T47D (cell line): ENCODE measurements at places on chromosomes 2 and 18.

GRCh38 chr2:173678186-173678585, 287.0 kb downstream of the SP3 start:
- DNase-seq = no peak

DNA sequence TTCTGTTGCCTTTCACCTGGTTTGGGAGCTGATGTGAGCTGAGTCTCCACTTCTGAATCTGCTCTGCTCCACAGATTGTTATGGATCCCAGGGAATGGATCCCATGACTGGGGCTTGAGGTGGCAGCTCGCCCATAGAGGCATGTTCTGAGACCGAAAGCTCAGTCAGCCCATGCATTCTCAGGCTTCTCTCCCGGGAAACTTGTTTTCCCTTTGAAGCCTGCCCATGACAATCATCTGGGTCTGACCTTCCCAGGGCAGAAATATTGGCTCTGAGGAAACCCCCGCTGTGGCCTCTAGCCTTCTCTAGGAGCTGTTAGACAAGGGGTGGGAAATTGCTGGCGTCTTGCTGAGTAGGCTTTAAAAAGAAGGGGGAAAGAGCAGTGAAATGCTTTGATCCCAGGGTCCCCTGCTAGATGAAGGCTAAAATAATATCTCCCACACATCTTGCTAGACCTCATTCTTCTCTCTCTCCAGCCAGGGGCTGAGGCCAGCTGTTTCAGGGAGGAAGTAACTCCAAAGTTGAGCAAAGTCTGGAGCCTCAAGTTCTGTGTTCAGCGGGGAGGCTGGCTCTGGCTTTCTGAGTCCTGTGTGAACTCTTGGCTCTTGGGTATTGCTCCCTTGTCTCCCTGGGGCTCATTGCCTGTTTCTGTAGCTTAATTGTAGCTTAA, 2.0 kb downstream of the VAMP8 start:
- DNase-seq = no peak

DNA sequence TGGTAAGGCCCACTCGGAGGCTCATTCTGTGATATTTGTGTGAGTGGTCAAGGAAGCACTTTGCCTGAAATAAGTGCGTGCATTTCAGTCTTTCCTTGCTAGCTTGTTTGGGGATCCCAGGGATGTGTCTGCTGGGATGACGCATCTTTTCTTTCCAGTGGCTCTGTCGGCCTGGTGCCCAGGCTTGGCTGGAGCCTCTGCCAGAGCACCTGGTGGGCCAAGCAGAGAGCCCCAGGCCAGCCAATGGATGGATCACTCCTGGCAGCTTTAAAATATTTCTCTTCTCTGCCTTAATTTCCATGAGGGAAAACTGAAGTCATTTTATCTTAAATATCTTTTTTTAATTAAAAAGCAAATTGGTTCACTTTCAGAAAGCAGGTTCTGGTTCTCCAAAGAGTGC, 501.8 kb upstream of the HS6ST1 start:
- no peak for DNase-seq

DNA sequence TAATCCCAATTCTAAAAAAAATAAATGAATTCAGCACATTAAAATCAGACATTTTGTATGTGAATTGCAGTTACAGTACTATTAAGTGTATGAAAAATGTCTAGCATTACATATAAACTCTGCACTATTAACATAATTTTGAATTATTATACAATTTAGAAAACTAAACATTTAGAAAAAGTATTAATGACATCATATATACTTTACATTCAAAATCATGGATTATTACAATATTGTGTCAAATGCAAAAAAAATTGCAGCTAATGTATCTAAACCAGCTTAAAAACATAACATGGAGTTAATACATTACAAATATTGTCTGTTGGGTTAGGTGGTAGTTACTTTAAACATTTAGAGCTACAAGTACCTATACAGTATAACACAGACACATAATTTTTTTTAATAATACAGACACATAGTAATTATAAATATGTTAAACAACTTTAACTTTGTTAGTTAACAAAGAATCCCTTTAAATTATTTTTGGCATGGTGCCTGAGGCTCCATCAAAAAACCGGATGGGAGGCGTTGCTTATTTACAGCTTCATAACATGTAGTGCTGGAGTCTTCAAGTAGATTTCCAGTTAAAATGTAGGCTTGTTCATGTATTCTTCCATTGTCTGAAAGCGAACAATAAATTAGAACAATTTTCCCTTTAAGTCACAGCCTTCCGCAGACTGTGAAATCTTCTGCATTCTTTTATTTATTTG, 79.1 kb downstream of the AP1S3 start:
- no peak for DNase-seq

DNA sequence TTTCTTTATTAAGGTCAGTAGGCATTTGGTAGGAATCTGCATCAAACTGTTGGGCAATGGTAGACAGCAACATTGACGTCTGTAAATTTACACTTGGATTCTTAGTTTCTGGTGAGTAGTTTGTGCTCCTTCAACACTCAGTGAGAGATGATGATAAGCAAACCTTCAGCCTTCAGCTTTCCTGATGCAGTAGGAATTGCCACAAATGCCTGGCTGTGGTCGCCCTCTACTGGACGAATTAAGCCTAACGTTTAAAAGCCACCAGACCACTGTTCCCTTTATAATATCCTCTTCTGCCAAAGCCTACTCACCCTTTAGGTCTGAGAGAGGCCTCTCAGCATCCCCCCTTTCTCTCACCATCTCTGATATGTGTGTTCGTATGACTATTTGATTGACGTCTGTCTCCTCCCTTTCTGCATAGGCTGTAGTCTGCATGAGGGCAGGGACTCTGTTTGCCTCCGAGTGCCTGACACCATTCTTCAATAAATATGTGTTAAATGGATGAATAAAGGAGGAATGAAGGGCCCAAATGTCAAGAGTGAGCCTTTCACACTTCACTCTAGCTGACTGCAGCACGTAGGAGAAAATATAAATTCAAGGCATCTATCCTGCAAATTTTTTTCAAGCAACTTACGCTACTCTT, 47.0 kb upstream of the PLEKHM3 start:
- peak; percentile 60 for DNase-seq

DNA sequence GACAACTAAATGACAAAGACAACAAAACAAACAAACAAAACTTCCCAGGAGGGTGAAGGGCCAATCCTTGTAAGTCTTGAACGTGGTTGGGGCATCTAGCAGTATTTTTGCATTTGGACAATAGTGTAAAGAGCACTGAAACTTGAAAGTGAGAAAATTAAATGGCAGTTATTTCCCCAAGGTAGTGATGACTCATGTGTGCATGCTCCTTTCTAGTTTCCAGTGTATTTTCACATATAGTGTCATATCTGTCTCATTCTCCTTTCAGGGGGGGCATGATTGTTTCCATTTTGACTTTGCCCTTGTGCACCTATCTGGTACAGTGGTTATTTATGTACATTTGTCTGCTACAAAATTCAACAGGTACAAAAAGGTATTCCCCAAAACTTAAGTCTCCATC, 39.5 kb downstream of the CERS6 start:
- no peak for DNase-seq

DNA sequence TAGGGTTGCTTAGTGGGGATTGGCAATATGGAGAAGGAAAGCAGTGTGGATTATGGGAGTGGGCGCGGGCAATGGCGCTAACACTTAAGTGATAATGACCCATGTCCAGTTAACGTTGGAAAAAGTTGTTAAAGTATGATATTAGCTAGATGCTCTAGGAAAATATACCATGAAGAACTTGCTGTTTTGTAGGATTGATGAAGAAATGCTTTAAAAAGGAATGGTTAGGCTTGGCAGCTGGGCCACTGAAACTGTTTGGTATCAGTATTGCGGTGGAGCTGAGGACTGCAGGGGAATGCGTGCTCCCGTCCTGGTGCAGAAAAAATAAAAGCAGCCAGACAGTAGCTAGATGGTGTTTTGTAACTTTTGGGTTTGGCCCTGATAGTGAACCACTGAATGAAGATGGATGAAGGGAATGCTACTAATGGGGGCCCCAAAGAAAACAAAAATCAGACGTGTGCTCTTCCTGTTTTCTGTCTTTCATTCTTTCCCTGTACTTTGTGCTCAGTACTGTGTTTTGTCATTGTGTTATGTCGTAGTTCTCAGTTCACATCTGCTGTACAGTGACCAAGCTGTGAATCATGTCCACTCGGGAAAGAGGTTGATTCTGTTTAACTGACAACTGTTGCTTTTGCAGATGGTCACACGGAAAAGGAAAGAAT, 999 bp downstream of the INSIG2 start:
- DNase-seq = no peak

DNA sequence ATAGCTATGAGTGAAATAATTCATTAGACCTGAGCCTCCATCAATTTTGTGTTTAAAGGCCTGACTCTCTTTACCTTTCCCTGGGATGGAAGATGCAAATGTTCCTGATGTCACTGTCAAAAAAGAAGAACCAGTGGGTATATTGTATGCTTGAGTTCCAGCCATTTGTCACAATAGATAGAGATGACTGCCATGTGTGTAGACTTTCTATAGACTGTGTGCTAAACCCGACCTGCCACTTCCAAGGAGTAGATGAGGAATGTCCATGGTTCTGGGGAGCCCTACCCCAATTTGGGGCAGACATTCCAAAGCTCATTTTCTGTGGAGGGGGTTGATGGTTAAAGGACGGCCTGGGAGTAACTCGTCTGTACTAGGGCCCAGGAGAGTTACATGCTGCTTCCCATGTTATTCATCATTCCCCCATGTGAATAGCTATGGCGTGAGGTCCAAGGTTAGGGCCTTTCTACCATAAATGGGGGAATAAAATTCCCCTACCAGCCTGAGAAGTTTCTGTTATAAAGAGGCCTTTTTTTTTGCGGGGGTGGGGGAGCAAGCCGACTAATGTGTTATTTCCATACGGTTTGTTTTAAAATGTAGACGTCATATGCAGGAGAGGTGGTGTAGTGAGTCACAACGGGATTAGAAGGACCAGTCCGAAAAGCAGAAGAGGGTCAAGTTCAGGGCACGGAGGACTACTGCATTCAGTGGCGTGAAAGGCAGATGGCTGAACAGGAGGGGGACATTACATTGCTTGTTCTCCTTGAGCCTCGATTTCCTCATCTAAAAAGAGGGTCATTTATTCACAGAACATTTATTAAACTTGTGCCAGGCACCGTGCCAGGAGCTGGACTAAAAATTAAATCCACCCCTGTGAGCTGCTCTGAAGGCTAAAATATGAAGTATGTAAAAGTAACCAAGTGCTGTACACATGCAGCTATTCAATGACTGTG, 24.0 kb downstream of the IL1B start:
- DNase-seq = no peak

- peak; percentile 9 for DNase-seq
These were observed 66.3 kb downstream of the SLC66A2 start for GRCh38 chr18:79884963-79885728.

DNA sequence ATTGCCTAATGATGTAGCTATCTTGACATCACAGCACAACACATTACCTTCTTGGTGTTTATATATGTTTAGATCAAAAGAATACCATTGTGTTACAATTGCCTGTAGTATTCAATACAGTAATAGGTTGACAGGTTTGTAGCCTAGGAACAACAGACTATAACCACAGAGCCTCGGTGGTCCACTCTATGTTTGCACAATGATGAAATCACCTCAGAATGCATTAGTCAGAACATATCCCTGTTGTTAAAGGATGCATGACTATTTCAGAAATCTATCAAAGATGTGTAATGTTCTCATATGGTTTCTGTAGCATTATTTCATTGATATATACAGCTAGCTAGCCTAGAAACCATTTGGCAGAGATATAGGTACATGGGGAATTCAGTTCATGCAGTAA, 8.9 kb downstream of the METTL5 start:
- no peak for DNase-seq

DNA sequence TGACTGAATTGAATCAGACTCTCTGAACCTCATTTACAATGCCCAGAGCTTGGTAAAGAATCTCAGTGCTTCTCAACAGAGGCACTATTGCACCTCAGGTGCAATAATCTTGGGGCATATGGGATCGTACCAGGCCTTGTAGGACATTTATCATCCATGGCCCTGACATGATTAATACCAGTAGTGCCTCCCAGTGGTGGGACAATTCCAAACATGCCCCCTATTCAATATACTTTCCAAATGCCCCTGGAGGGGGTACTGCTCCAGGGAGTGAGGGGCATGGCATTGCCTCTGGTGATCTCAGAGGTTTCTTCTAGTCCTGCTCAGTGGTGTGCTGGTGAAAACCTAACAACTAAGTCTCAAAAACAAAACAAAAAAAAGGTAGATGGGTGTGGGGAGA, 174.9 kb upstream of the SMAD2 start:
- DNase-seq = no peak

DNA sequence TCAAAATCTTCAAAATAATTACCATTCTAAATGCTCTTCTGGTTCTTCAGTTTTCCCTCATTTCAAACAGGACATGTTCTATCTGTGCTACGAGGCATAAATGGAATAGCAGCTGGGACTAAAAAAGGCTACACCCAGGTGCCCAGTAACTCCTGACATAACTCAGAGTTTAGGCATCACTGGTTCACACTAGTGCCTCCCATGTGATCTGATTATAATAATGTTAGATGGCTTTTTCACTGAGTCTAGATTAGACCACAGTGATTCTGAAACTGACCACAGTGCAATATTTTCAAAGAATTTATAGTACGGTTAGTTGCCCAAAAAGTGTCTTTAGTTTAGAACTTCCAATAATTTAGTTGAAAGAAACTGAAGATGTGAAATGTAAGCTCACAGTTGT, 123.3 kb downstream of the CCBE1 start:
- DNase-seq = no peak

- no peak for DNase-seq
These were observed 52.1 kb upstream of the CNGA3 start for GRCh38 chr2:98293931-98294687.

DNA sequence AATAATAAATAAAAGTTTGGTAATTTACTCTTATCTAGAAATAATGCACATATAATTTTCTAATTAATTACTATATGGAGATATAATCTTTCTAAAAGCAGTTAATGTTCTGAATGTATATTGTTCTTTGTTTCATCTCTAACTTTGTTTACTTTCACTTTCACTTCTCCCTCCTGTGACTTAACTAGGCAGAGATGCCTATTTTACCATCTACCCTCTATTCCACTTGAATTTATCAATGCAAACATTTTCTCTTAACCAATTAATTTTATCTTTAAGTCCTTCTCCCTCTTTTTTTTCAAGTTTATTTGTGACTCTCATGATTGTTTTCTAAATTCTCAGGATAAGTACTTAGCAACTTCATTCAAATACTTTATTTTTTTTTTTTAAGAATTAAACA, 55.1 kb upstream of the IL1RL1 start:
- DNase-seq = no peak

DNA sequence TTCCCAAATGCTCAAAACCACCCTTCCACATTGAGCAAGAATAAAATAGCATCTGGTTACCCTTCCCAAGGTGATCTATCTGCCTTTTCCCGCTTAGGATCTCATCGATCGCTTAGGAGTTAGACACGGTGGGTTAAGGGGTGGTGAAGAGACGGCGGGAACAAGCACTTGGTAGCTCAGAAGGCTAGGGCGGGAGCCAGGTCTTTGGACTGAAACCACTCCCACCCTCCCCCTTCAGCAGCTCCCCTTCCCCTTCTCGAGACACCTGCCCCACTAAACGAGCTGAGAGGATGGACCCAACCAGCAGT, 513 bp downstream of the THOC1 start:
- peak; percentile 34 for DNase-seq

GRCh38 chr2:200406379-200406778, 99.9 kb downstream of the SPATS2L start:
- DNase-seq = no peak

GRCh38 chr2:219419331-219420197, 1.4 kb downstream of the DES start:
- DNase-seq = no peak
